ENCODE measurements at places on chromosomes 3 and 15.
A peak's percentile ranks its signal among the peaks of the same experiment; 100 is the strongest.

DNA sequence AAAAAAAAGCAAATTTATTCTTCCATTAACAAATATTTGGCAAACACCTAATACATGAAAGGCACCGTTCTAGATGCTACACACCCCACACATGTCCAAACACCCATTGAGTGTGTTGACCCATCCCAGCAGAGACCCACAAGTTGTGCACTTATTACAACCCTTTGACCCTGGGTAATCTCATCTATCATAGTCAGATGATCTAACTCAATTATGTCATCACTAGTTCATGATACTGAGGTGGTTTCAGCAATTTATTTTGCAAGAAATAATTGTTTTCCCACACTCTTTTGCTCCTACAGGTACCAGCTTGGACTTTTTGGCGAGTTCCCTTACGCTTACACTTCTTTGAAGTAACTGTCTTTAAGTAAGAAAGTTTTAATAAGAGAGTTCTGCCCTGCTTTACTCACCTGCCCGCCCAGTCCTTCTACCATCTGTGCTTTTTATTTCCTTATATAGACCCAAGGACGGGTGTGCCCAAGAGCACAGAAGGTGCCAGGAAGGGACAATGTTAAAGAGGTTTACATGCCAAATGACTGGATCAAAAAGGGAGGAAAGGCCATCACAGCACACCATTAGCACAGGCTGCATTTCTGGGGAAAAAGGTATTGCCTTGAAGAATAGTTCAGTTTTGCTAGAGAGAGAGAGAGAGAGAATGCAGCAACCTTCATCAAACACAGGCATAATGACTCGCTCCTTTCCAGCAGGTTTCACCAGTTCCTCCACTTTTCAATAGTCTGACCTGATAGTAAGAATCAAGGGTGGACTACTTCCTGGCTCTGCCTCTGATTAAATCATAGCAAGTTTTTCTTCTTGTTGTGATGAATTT, 54.5 kb upstream of the ATP11B start:
- DNase-seq, result no peak

DNA sequence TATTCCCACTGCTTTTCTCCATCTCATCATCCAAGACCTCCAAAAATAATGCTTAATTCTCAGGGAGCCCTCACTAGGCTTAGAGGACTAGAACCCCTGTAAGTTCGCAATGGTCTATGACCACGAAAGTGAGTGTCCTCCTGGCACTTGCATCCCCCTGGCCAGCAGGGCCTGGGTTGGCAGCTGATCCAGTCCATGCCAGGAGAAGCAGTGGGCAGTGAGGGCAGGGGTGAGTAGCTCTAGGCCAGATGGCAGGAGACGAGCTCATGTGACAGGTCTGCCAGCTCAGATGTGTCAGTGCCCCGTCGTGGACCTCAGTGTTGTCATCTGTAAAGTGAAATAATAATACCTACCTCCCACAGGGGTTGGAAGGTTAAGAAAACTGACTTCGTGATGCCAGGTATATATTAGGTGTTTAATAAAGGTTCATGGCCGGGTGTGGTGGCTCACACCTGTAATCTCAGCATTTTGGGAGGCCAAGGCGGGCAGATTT, 11.1 kb downstream of the GP5 start:
- DNase-seq, result no peak

DNA sequence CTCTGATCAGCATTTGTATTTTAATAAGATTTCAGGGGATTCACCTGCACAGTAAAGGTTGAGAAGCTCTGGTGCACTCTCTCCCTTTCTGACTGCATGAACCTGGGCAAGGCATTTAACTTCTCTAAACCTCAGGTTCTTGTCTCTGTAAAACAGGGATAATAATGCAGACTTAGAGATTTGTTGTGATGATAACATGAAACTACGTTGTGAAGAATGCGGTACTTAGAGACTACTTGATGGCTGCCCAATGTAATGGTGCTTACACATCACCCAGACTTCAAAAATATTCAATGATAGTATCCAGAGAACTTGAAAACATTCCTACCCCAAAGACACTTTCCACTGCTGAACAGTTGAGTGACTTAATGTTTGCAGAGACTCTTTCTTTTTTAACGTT, 19.8 kb upstream of the TNFSF10 start:
- DNase-seq, result no peak

GRCh38 chr15:64640146-64640871, 135.1 kb downstream of the RBPMS2 start:
- DNase-seq, result no peak

DNA sequence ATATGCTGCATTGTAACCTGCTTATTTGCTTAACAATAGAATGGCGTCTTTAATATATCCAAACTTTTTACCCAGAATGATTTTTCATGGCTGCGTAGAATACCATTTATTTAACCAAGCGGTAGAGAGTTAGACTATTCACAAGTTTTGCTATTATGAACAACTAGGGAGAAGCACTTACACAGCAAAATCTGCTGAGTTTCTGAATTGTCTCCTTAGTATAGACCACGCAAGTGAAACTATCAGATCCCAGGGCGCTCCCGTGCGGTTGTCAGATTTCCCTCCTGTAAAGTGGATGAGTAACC, 12.6 kb upstream of the ADPGK start:
- DNase-seq, result no peak

DNA sequence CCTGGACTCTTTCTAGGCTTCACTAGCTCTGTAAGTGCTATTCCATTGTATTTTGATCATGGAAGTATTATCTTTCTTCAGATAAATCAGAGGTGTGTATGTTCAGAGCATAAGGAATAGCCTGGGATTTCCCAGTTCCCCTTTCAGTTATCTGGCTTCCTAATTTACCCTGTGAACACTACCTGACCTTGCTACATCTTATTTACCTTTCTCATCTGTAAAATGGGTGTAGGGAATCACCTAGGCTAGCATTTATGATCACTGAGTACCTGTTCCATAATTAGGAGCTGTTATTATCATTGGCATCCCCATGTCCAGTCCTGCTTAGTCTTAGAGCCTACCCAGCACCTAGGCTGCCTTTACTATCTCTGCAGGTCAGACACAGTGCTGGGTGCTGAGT, 149.3 kb upstream of the NR2F2 start:
- no peak for DNase-seq

GRCh38 chr15:77282333-77282732, 137.6 kb downstream of the PEAK1 start:
- no peak for DNase-seq

GRCh38 chr15:80730387-80730786, 35.3 kb downstream of the ABHD17C start:
- DNase-seq, result no peak

GRCh38 chr3:157151151-157151550, 8.8 kb downstream of the CCNL1 start:
- no peak for DNase-seq

GRCh38 chr3:73448041-73448440, 176.7 kb downstream of the PDZRN3 start:
- DNase-seq, result no peak

DNA sequence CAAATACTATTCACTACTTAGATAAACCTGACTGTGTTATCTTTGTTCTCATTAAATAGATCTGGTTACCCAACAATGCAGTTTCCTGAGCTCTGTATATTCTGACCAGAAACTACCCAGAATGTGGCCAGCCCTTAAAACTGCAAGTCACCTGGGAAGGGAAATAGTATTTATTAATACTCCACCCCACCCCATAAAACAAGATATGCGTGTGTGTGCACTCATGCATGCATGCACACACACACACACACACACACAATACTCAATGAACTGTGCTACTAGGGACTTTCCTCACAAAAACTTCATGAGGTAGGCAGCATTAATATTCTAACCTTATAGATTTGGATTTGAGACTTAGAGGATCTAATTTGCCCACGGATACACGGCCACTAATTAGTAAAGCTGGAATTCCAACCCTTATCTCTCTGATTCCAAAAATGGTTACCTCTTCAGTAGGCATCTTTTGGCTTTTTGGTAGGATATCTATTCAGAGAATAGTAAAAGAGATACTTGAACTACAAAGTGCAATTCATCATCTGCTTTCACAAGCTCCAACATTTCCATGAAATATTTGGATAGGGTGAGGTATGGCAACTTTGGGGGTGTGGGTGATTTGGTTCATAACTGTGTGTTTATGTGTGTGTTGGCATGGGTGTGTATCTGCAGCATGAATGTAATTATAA, 197.0 kb upstream of the CFAP20DC start:
- no peak for DNase-seq

GRCh38 chr15:59005579-59005978, 18.1 kb downstream of the RNF111 start:
- DNase-seq, result no peak

DNA sequence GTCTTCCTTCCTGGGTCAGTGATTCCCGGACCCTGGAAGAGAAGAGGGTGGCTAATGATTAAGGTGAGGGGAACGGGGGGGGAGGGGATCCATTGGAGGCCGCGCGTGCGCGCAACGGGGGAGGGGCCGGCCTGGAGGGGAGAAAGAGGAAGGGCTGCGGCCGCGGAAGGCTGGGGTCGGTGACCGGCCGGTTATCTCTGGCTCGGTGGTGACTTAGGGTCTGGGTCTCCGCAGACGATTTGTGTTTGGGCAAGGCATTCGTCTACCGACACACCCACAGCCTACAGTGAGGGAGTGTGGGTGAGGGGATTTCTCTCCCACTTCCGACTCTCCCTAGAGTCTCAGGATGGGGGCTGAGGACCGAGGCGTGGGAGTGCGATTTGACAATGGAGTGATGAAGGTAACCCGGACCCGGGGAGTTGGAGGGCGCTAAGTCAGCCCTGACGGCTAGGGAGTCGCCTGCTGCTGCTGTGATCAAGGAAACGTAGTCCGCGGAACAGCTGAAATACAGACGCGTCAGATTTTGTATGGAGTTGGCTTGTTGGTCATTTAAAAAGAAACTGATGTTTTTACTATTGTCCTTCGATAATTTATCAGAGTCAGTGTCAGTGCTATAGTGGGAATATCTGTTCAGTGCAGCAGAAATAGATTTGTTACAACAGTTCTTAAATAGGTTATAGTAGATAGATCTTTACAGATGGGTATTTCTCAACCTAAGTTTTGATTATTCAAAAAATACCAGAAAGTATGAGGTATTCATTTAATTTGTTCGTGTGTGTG, 733 bp downstream of the RNF111 start:
- DNase-seq, result peak; percentile 56

DNA sequence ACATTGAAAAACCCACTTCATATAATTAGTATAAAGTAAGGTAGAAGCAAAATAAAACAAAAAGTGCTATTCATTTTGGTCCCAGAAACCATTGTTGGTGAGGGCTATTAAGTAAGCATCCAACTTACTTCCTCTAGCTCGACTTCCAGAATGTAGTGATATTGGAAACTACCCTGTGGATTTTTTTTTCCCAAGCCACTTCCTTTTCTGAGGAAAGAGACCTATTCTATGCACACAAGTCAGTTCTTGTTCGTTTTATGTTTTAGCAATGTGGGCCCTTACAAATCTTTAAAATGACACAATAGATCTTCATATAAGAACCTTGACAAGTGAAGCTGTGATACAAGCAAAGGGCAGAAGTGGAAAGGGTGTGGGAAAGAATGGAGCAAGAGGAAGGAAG, 402.0 kb upstream of the TBL1XR1 start:
- no peak for DNase-seq

DNA sequence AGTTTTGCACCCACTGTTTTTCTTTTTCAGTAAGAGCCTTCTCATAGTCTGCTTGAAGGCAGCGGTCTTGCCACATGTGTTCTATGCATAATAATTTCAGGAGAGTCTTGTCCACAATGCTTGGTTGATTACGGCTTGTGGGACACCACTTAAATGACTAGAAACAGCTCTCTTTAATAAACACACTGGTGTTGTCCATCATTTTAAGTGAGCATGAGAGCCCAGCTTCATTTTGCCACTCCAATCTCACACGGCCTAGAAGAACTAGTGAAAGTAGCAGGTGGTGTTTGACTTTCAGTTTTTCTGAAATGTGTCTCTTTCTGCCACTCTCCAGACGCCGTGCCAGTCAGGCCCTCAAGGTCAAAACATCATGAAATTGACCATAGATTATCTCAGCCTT, 292.1 kb downstream of the LPP start:
- no peak for DNase-seq

DNA sequence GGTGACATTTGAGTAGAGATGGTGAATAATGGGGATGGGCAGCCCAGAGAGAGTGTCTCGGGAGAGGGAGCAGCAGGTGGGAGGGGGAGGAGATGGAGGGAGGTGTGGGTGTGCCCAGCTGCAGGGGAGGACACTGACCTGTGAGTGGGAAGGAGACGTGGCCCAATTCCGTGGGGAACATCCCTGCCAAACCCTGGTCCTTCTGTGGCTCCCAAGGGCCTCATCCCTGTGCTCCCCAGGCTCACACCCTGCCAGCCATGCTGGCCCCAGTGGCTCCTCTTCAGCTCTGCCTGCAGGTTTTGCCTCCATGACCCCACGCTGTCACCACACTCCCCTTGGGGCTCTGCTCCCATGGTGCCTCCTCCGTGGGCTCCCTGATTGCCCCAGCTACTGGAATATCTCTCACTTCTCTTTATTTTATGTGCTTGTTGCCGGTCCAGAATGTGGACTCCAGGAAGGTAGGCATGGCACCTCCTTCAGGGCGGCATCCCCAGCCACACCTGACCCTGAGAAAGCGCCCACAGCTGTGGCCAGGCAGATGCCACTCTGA, 7.0 kb downstream of the CFAP100 start:
- no peak for DNase-seq

DNA sequence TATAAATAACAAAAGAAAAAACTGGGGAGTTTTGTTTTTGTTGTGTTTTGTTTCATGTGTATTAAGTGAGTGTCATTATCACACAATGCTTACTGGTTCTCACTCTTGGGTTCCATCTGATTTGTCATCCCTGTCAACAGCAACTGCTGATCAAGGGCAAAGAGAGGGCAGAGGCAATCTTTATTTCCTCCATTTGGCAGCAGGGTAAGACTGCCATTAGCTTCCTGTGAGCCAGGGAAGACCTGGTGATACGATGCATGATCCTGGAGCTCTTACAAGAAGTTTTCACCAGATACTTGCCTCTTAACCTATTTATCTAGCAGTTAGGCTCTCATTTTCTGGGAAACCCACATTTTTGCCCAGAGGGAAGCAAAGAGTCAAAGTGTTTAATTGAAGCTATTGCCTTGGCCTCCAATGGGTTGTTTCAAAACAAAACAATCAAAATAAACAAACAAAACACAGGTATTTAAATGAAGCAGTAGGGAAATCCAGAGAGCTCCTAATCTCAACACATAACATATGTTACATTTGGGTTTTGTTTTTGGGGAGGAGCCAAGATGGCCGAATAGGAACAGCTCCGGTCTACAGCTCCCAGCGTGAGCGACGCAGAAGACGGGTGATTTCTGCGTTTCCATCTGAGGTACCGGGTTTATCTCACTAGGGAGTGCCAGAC, 529.8 kb downstream of the MAGI1 start:
- no peak for DNase-seq

- no peak for DNase-seq
Measured at GRCh38 chr3:13072600-13073325, 466 bp downstream of the IQSEC1 start.
